ENCODE measurements at places on chromosomes 16 and 17.

GRCh38 chr16:21614896-21615295 lies 15.5 kb downstream of the METTL9 start:
- no peak for DNase-seq

DNA sequence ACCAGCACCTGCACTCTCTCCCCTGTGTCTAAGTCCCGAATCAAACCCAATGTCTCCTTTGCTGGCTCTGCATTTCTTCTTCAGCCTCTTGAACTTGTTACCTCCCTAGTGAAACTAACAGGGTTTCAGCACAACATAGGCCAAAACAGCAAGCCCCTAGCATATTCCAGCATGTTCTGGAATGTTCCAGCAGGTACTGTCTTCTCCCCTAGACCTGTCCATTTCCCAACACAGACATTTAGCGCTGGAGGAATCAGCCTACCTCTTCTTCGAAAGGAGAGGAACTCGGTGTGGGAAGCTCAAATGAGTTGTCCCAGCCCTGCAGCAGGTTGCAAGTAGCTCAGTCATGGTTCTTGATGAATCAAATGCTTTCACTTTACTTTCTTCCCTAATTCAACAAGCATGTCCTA lies 47.1 kb downstream of the LITAF start:
- DNase-seq = no peak

GRCh38 chr16:22693638-22694340 lies 120.2 kb upstream of the HS3ST2 start:
- DNase-seq = no peak

- DNase-seq = no peak
These were observed 11.9 kb downstream of the QRICH2 start for GRCh38 chr17:76296186-76296585.

- DNase-seq = no peak
These were observed at the start of gene KIF19 for GRCh38 chr17:74325743-74326379. KIF19 (plus strand) TSS chr17:74326226; CDS start chr17:74326350, 124 bp downstream.

DNA sequence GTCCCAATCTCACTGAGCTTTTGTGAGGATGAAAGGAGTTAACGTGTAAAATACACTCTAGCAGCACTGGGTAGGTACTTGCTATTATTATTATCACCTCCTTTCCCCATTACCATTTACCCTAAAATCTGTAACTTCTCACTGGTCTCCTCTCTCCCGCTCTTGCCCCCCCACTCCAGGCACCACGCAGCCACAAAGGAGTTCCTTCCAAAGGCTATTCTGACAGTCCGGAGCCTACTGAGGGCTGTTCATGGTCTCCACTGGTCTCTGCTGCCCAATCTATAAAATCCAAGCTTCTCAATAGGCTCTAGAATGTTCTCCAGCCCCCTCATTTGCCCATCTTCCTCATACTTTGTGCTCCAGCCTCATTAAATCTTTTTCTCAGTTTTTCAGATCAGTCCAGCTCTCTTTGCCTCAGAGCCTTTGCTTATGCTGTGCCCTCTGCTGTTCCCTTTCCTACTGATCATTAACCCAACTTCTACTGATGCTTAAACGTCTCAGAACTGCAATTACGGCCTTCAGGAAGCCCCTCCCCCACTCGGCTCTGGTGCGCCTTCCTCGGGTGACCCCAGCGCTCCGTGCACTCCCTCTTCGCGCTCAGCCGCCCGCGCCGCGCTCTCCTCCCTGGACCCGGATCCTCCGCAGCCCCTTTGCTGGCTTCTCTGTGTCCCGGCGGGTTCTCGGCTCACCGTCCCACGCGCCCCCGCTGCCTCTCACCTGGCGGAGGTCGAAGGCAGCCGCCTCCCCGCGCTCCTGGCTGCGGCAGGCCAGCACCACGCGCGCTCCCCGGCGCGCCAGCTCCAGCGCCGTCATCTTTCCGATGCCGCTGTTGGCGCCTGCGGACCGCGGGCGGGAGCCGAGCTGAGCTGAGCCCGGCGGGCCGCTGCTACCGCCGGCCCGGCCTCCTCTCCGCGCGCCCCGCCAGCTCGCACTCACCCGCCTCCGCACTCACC lies 737 bp downstream of the DHRS13 start:
- no peak for DNase-seq

- DNase-seq = no peak
These were observed 17.1 kb upstream of the FAM83G start for GRCh38 chr17:19021622-19022083.

GRCh38 chr16:54347961-54348360 lies 61.4 kb upstream of the IRX3 start:
- DNase-seq = no peak

DNA sequence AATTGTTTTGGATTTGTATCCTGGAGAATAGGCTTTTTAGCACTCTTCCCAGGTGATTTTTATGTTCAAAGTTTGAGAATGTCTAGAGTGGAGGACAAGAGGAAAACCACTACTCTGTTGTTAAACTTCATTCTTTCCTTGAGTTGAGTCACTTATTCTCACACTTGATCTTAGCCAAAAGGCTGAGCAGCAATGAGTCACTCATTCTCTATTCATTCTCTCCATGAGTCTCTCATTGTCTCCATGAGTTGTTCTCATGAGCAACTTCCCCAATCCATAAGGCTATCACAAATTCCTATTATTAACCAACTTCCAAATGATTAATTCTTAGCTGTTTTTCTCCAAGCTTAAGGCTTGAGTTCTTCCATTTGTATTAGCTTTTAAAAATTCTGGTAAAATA lies 1393.3 kb downstream of the CDH8 start:
- peak; percentile 2 for DNase-seq

DNA sequence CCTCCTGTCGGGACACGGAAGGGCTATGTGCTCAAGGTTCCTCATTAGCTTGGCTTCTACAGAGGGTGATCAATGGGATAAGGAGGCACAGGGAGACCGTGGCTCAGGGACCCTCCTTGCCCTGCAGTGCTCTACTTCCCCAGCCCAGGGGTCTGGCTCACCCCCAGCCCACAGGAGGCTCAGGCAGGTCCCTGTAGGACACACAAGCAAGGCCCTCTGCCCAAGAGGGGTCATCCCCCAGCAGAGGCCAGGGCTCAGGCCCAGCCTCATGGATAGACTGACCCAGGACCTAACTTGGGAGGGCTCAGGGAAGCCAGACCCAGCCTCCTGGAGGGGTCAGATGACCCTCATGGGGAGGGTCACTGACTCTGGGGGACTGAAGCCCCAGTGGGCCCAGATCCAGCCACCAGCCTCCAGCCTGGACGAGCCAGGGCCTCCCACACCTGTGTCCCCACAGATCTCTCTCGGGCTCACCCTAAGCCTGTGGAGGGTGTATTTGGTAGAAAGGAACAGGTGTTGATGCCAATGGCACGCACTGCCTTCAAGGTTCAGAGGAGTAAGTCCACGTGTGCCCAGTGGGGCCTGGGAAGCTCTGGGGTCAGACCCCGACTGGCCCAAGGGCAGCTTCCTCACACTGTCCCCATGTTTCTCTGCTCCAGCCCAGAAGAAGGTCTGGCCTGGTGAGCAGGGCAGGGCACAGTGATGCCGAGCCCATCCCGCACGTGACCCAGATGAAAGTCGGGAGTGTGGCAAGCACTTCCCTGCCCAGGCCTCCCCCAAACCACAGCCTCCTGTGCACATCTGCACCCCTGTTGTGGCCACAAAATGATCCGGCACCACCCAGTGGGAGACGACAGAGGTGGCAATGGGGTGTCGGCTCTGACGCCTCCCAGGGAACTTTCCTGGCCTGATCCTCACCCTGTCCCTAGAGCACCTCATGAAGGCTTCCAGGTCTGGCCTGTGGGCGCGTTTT lies 10.9 kb upstream of the KRTAP17-1 start:
- DNase-seq = no peak

GRCh38 chr16:53518550-53519416 lies 15.8 kb upstream of the AKTIP start:
- no peak for DNase-seq

- no peak for DNase-seq
These were observed 70.4 kb upstream of the SMURF2 start for GRCh38 chr17:64732336-64733006.

DNA sequence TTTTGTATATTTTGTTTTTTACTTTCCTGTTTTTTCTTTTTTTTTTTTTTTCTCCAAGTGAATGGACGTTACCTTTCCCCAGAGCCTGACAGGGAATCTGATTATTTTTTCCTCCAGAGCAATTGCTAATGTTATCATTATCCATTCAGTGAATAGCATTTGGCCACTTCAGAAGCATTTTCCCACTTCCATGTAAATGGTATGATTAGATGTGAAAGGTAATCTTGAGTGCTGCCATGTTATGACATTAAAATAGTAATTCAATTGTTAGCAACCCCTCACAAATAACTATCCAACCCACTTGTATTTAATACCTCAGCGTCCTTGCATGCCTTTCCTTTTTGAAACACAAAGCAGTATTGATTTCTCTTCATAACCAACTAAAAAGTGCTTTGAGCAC lies 1243.8 kb downstream of the CDH8 start:
- no peak for DNase-seq

- DNase-seq = no peak
These were observed 5.1 kb upstream of the BAIAP2 start for GRCh38 chr17:81029859-81030258.

DNA sequence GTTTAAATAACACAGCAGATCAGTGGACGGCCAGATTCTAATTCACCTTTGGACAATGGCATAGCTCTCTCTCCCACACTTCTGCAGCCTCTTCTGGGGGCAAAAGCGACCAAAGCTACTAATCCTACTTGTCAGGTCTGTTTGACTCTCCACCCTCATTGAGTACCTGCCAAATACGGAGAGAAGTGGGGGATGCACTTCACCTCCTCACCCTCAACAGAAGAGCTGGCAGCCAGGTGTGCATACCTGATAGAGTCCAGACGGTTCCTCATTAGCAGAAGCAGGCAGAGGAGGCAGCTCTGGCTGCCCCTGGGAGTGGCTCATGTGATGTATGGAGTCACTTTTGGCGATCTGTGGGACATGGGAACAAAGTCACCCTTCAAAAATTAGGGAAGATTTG lies 4.9 kb downstream of the DNAH3 start:
- DNase-seq = no peak

- DNase-seq = peak; percentile 78
These were observed 221.0 kb downstream of the CCDC182 start for GRCh38 chr17:57523926-57524632.

GRCh38 chr17:31672161-31672819 lies 186.8 kb downstream of the COPRS start:
- DNase-seq = no peak

DNA sequence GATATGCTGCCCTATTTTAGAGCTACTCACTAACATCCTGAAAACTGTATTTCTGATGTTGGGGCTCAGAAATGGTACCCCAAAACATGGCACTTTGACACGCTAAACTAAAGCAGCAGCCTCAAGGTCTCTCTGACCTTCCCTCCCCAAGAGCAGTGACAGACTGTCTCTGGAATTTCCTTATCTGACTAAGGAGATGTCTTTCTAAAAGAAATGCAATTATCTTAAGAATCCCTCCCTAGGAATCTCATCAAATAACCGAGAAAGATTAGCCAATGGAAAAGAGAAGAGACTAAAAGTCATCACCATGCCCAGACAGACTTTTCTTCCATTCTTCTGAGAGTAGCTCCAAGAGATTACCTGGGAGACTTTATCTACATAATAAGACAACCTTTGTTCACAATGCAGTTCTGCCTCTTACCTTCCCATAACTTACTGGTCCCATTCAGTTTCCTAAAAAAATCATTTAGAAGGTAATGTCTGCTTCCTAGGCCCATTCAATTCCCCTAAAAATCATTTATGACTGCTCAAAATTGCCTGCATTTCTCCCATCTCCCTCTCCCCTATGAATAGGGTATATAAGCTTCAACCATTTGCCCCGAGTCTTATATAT lies 123.9 kb downstream of the CPPED1 start:
- no peak for DNase-seq

DNA sequence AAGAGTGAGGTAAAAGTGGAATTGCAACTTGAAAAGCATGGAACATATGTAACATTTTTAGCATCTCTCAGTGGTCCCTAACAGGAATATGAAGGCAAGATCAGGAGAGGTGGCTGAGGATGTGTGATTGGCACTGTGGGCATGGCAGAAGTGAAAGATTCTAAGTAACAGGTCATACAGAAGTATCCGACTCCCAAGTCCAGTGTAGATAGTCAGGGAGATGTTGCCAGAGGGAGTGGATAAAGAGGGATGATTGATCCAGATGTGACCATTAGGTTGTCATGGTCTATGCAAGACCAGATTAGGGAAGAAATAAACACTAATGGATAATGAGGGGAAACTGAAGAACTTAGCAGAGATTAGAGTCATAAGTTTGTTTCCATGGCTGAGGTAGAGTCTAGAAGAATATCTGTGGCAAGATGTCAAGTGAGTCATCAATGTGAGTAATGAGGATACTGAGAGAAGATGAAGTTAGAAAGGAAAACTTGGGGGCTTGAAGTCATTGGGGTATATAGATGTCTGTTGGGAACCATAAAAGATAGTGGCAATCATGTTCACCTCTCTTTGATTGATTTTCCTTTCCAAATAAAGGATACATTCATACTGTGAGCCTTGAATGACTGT lies 23.9 kb upstream of the CAPNS2 start:
- DNase-seq = no peak

- DNase-seq = no peak
These were observed 488.9 kb downstream of the SHISA9 start for GRCh38 chr16:13390093-13390985.

GRCh38 chr16:3953728-3954410 lies 73.4 kb upstream of the CREBBP start:
- DNase-seq = no peak

- no peak for DNase-seq
These were observed 33.6 kb upstream of the MED13 start for GRCh38 chr17:62098623-62099231.

GRCh38 chr17:17491031-17491471 lies 5.1 kb downstream of the RASD1 start:
- no peak for DNase-seq

- DNase-seq = no peak
These were observed 20.1 kb downstream of the CHMP1A start for GRCh38 chr16:89637379-89637778.

DNA sequence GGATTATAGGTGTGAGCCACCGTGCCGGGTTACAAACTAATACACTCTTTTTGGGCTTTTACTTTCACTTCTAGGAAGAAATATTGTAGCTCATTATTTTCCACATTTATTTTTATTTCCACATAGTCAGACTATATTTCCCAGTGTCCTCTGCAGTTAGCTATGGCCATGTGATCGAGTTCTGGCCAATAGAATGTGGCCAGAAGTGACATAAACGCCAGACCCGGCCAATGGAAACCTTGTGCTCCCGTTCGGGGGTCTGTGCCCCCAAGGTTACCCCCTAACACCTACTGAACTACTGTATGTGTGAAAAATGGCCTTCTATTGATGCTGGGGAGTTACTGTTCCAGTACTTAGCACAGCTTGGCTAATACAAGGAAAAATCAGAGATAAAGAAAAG lies 13.2 kb upstream of the RPTOR start:
- no peak for DNase-seq

- DNase-seq = no peak
These were observed 145.5 kb upstream of the ASIC2 start for GRCh38 chr17:33438578-33438977.

DNA sequence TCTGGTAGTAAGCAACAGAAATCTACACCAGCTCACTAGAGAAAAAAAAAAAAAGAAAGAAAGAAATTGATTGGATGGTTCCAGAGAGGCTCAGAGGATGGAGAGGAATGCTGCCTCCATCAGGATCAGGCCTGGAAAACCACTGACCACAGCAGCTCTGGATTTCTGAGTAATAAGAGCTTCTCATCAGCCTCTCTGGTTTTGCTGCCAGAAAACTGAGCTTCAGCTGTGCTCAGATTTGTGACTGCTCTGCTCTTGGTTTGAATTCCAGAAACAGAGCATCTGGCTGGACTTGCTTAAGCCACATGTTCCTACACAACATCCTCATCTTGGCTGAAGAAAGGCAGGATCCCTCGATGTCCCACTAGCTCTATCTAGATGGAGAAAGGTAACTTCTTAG lies 25.9 kb downstream of the IRX6 start:
- DNase-seq = no peak

GRCh38 chr17:60330731-60331130 lies 61.2 kb downstream of the USP32 start:
- no peak for DNase-seq

Data from H54 (cell line).